ENCODE measurements at places on chromosomes 1 and 21.
A peak's percentile ranks its signal among the peaks of the same experiment; 100 is the strongest.

DNA sequence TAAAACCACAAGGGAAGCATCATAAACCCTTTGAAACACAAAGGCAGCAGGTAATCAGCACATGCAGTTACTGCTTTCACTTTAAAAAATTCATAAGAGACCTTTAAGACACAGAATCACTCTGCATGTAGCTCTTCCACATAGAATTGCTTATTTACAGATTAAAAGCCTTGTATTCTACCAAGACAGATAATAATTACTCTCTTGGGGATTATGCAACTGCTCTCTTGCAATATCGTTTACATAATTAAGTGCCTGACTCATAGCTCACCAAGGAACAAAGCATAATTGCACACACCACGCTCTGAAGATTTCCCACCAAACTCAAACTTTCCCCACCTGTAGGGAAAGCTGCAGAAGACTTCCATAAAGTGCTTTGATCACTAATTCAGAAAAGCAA is 87.9 kb downstream of the VAV3 start:
- no peak for DNase-seq

DNA sequence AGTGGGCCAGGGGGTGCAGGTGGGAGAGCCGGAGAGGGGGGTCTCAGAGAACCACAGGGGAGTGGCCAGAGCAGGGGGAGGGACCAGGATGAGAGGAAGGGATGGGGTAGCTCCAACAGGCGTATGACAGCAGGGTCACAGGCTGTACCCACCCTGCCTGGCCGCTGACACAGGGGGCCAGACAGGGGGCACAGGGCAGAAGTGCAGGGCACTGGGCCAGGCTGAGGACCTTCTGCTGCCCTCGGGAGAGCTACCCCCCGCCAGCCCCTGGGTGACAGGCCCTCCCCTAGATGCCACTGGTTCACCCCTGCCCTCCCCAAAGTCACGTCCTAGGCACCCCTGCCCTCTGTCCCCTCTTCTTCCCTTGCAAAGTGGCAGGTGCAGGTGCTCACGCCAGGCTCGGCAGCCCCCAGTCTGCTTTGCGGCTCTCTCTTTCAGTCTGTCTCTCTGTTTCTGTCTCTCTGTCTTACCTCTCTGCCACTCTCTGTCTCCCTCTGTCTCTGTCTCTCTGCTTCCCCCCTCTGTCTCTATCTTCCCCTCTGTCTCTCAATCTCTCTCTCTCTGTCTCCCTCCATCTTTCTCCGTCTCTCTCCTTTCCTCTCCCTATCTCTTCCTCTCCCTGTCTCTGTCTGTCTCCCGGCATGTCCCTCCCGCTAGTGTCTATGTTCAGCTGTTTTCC is 48.5 kb downstream of the WNT9A start:
- peak; percentile 16 for DNase-seq

DNA sequence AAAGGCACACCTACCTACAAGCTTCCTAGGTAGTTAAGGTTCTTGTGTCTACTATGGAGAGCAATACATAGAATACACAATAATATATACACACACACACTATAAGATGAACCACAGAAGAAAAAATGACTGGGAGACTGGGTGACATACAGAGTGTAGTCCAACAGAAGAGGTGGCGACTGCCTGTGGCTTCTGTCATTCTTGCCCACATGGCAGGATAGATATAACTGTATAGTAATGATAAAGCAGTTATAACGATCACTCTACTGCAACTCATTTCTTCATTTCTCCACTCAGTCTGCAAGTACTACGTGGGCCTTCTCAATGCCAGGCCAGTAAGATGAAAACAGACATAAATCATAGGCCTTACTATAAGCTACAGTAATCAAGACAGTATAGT is 113.8 kb upstream of the EDN2 start:
- DNase-seq = no peak

GRCh38 chr1:165539306-165539705 is 4.5 kb upstream of the LRRC52 start:
- no peak for DNase-seq

GRCh38 chr1:220527908-220528678 is at the start of gene MARK1:
MARK1 (plus strand) TSS chr1:220528136; CDS start chr1:220528823, 687 bp downstream.
- DNase-seq = no peak

DNA sequence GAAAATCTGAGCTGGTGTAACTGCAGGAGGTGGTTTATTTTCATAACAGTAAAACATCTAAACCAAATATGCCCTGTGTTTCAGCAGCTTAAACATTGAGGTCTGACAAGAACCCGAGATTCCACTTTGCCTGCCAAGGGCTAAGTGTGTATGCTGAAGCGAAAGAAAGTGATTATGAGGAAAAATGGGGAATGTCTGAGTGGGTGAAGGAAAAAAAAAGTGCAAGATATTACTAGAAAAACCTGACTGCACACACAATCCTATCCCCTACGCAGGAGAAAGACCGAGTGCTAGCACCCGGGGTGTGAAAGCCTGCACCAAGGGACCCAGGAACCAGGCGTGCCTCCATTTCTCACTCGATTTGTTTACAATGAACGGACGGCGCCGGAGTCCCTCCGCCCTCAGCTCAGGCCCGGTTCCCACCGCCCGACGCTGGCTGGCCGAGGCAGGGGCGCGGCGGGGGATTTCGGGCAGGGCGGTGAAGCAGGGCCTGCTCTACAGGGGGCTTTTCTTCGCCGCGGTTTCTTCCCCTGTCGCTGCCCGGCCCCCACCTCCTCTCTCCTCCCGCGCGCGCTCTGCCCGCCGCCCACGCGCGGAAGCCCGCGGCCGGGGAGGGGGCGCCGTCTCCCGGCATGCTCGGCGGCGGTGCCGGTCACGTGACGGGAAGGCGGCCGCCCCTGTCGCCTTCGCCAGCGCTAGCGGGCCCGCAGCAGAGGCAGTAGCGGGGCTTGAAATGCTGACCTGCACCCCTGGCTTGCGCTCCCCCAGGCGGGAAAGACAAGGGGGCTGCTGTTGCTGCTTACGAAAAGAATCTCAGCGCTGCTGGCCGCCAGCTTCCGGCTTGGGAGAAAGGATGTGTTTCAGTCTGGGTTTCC is 35.9 kb downstream of the ITPKB start:
- peak; percentile 82 for DNase-seq

DNA sequence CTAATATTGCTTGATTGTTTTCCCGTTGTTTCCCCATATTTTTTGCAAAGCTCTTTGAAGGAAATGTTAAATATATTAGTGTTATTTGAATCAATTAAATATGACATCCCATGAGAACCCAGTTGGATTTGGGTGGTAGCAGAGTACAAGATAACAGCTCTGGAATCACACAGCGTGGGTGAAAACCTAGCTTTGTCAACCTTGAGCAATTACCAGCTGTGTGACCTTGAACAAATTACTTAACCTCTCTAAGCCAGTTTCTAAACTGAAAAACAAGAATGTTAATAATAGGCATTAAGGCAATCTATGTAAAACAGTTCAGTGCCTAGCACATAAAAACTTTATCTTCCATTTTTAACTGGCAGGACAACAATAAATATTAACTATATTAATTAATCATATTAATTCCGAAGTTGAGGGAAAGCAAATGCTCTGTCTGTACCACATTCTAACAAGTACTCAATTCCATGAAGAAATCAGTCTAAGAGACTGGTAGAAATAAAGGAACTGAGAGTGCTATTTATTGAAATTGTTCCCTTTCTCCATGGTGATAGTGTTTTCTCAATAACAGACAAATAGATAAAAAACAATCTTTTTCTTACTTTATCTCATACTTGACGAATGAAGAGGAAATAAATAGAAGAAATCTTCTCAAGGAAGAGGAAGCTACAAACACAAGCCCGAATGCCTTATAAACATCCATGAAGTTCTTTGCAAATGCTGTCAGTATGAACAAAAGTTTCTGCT is 27.0 kb downstream of the DNASE2B start:
- DNase-seq = no peak

DNA sequence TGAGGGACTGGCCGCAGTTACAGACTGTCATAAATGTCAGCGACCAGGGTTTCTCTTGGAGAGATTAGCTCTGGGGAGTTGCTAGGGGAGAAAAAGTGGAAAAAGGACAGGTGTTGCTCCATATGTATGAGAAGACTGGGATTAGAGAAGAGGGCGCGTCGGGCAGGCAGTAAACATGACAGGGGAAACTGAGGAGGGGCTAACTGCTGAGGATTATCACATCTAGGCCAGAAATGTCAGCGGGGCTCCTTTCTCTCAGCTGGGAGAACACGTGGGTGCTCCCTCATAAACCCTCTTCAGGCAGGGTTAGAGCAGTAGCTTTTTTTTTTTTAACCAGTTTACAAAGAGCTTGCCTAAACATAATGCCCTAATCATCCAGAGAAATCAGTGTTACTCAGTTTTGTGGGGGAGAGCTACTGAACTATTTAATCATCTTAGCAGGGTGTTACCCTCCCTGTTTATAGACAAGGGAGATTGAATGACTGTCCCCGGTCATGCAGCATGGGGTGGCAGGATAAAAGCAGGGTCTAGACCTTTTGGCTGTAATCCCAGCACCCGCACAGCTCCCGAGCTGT is 35.2 kb downstream of the ELAPOR1 start:
- no peak for DNase-seq

DNA sequence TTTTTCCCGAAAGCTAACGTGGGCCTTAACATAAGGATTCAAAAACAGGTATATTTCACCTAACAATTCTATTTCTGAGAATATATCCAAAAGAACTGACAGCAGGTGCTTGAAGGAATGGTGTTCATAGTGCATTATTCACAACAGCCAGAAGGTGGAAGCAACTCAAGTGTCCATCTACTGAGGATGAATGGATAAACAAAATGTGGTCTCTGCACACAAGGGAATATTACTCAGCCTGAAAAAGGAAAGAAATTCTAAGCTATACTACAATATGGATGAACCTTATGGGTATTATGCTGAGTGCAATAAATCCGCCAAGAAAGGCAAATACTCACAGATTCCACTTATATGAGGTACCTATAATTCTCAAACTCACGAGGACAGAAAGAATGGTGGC is 6.1 kb upstream of the RIPPLY3 start:
- no peak for DNase-seq

DNA sequence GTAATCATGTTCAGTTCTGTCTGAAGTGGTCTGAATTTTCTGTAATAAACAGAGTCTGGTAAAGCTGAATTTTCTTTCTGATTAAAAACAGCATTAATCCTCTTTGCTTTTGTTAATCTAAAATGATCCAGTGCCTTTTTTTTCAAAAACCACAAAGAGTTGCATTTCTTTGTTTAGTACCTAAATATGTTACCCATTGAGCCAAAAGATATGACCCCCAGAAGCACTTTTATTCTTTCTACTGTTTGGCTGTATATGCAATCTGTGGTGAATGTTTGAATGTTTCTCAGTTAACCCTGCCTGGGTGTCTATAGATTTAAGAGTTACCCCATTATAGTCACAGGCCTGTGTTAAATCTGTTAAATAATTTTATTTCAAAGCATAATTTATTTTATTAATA is 394.8 kb downstream of the PTPRC start:
- DNase-seq = no peak

DNA sequence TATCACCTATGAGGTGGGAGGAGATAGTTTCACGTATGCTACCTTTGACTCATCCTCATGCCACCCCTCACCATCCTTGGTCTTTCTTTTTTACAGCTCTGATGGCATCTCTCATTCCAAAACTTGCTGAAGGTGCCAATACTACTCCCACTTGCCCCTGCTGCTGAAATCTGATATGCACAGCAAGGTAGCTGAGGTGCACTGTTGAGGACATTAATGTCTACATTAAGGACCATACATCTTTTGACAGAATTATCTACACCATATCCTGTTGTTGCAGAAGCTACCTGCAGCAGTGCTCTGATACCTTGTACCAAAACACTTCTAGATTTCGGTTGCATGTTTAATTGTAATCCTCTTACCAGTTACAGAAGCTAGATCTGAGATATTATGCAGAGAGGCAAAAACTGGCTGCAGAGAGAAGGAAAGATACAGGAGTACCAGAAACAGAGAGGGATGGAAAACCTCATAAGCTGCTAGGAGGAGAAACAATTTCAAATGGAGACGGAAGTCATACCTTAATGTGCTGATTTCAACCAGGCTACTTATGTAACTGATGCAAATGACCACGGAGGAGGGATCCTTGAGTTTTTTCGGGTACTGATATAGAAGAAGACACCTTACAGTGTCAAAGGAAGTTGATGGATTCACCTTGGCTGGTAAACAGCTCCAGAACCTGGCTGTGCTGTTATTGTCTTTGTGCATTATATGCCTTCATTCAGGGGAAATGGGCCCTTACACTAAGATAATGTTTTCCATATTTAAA is 19.3 kb upstream of the PTPRC start:
- DNase-seq = peak; percentile 45

- DNase-seq = peak; percentile 80
Measured at GRCh38 chr21:31184459-31184858, 146.2 kb upstream of the KRTAP19-8 start.

GRCh38 chr1:151779852-151780251 is 10.4 kb downstream of the TDRKH start:
- DNase-seq = no peak

DNA sequence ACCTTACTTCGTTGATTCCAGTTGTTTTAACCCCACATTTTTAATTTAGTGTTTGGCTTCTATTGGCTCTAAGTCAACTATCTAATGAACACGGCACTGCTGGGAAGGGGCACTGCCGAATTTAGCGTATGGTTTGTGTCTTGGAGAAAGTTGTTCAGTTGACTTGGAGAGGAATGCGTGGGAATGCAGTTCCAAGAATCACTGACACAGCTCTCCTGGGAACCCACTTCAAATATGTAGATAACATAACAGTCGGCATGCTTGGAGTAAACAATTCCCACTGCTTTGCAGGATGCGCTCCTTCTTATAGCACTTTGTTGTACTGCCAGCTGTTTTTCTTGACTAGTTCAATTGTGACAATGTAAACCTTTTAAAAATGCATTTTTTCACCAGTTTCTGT is 104.3 kb downstream of the RYR2 start:
- no peak for DNase-seq

DNA sequence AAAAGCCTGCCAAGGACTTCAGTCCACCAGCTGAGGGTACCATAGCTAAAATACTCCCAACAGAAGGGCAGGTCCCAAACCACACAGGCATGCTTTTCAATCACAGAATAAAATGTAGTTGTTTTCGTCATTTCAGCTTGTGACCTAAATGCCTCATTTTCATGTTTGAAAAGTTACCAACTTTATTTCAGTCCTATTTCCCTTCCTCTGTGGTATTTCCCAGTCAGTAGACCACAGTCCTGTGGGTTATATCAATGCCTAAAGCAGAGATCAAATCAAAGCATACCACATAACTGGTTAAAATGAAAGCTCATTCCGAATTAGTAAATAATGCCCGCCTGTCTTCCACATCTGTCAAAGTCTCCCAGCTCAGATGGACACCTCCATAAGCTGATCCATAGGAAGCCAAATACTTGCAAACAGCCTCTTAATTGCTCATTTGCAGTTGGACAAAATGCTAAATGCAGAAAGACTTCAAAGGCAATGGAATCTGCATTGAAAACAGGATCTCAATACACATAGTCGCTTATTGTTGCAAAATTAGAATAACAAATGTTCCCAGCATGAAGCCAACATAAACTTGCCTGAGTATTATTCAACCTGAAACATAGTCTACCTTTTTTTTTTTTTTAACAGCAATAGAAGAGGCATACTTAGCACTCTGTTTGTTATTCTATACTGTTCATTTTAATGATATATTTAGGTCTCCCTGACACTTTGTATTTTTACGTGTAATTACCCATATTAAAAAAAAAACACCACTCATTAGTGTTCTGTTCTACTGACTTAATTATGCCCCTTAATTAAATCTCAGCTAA is 53.9 kb downstream of the NR5A2 start:
- DNase-seq = no peak

- no peak for DNase-seq
Measured at GRCh38 chr1:203169770-203170520, 5.7 kb downstream of the MYBPH start.

Data from stimulated activated CD4-positive, alpha-beta T cell treated with anti-CD3 and anti-CD28 coated beads, Interleukin-2, amount 100 ng/mL, for 24 hours (primary cell).